ENCODE measurements at places on chromosomes 1 and 21. TPM values are rescaled to one million over a fixed set of nuclear protein-coding genes. Genes with fewer than 3 reads are reported as not detected.

Gene AMY2A
- not detected for total RNA-seq

Gene RGS2
- 5.1 TPM for total RNA-seq

Gene ADAMTSL4
- total RNA-seq = 0.28 TPM

Gene SLC1A7
- total RNA-seq = not detected

Gene LUZP1
- 13.2 TPM for total RNA-seq

Gene NUDT4B
- 0.41 TPM for total RNA-seq

Gene MTOR
- total RNA-seq = 32.3 TPM

Gene SPAG17
- not detected for total RNA-seq

DNA sequence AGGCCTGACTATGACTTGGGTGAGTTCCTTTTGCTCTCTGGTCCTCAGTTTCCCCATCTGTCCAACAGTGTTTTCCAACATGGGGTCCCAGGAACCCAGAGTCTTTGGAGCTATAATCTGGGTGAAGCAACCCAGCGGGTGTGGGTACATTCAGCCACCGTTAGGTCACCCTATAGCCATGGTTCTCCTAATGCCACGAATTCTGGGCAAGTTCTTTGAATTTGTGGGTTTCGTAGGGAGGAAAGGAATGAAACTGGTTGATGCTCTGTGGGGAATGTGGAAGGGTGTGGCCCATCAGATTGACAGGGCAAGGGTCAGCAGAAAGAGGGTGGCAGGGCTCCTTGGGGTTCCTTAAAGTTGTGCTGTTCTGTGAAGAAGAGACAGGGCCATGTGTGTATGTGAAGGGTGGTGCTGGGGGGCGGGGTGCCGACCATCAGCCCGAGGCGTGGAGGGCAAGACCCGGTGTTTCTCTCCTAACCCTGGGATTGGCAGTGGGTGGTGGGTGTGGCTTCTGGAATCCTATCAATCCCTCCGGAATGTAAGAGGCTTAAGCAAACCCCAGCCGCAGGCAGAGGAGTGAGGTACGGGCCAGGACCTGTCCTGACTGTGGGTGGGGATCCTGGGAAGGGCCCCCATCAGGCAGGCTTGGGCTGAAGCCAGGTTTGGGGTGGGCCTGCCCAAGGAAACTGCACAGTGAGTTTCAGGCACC, 35.5 kb upstream of the ZNF362 start:
- no peak for DNase-seq
- no peak overlapping the region for H3K4me3 ChIP-seq
- H3K27ac ChIP-seq = no peak overlapping the region
- H3K27me3 ChIP-seq = peaks cover 9% of the 10 kb centered on the region
- H3K4me1 ChIP-seq = no peaks in the 10 kb centered on the region

- H3K27ac ChIP-seq = no peak overlapping the region
- H3K4me1 ChIP-seq = peaks cover 4% of the 10 kb centered on the region
- no peak for DNase-seq
- peaks cover 4% of the 10 kb centered on the region for H3K27me3 ChIP-seq
These were observed 1.7 kb upstream of the CELSR2 start for GRCh38 chr1:109247401-109248365.

DNA sequence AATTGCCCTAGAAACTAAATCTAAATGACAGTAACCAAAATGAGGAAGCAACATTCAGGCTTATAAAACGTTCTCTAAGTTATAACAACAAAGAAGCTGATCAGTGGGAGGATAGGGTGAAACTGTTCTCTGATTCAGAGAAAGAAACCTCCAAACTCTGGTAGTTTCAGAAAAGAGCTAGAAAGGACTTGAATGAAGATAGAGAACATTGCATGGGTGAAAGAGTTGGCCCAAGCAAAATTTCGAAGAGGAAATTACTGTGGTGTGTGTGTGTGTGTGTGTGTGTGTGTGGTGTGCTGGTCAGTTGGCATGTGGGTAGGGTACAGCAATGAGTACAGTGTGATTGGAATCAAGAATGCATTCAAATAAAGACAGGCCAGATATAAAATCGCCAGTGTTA, 16.5 kb upstream of the SPAG17 start:
- no peaks in the 10 kb centered on the region for H3K36me3 ChIP-seq
- no peak overlapping the region for H3K27ac ChIP-seq
- no peak overlapping the region for H3K4me3 ChIP-seq

DNA sequence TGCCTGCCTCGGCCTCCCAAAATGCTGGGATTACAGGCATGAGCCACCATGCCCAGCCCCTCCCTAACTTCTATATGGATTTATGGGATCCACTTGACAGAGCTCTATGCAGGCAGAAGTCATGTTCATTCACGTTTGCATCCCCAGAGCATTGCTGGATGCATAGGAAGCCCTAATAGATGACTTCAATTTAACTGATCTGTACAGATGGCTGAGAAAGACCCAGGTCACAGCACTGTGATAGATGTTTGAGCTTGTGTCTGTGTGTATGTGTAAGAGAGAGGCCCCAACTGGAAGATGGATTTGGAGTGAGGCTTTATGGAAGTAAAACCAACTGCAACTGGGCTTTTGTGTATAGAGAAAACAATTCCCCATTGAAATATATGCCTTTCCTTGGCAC, 30.9 kb upstream of the PLXNA2 start:
- no peak overlapping the region for H3K27ac ChIP-seq
- H3K36me3 ChIP-seq = no peaks in the 10 kb centered on the region
- H3K4me1 ChIP-seq = no peaks in the 10 kb centered on the region
- H3K27me3 ChIP-seq = peaks cover 21% of the 10 kb centered on the region
- H3K4me3 ChIP-seq = no peak overlapping the region

Measured in activated CD4-positive, alpha-beta T cell treated with anti-CD3 and anti-CD28 coated beads for 36 hours (primary cell).